NCI-H226 (cell line): ENCODE measurements at places on chromosomes 2 and 18.

DNA sequence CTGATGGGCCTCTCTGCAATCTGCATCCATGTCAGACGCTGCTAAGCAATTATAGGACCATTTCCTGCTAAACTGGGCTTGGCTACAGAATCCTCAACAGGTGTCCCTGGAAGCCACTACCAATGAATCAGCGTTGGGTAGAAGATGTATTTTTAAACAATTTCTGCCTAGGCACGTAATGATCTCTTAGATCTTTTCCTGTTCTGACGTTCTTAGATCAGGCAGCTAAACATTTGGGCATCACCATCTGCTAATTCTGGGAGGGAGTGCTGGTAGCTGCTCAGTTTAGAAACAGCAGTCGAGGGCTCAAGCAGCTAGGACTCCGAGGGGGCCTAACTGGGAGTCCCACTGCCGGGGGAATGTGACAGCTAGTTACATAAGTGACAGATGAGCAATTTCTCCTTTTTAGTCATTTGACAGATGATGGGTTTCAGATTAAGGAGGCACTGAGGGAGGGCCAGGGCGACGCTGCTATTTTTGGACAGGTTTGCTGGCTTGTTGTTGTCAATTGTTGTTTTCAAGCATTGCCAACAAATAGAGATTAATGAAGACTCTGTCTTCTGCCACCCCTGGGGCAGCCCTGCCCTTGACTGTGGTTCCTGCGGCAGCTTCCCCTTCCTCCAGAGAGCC lies 92.7 kb downstream of the MRO start:
- DNase-seq = no peak

- DNase-seq = no peak
Measured at GRCh38 chr2:1077911-1078310, 127.3 kb downstream of the SNTG2 start.

GRCh38 chr2:219398721-219399363 lies 11.1 kb upstream of the DNPEP start:
- DNase-seq = no peak

DNA sequence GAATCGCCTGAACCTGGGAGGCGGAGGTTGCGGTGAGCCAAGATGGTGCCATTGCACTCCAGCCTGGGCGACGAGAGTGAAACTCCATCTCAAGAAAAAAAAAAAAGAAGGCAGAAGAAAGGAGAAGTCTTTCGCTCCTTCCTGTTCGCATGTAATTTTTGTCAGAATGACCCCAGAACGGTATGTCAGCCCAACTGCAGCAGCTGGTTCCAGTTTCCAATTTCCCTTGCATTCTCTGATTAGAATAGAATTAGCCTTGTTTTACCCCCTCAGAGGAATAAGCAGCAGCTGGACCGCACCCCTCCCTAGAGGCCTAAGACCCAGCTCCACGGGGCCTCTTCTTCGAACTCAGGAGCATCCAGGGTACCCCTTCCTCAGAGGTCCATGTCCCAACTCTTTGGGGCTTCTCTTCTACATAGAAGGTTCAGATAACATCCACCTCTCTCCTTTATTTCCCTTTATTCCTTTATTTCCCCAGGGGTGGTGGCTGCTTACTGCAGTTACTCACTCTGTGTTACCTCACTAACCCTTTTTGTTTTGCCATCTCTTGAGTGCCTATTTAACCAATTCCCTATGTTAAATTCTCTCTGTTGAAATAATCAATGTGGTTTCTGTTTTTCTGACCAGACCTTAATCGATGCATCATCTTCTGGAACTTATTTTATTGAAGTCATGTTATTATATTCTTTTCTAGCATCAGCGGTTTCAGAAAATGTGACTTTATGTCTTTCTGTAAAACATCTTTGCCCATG lies 7.2 kb upstream of the PUM2 start:
- DNase-seq = no peak

DNA sequence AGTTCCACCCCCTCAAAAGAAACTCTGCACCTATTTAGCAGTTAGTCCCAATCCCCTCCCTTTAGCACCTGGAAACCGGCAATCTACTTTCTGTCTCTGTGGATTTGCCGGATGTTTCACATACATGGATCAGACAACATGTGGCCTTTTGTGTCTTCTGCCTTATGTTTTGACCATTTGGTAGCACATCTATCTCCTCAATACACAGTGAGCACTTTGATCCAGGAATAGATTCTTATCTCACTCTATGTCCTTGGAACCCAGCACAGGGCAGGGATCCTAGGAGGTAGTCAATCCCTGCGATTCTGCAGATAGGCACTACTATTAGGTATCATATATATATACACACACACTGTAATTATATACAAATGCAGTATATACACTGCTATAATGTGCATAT lies 3.8 kb upstream of the OTOF start:
- DNase-seq = no peak

DNA sequence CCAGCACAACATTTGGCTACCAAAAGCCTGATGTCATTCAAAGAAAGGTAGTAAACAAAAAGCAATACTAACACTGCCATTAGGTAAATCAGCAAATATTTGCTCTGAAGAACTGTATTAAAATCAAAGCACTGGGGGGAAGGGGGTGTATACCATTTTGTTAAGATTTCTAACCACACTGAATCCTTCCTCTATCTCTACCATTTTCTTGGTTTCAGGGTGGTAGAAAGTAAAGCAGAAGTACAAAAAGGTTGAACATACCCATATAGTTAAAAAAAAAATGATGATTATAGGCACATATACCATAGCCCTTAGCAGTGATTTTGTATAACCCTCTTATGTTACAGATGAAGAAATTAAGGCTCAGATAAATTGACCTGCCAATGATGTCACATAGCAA lies 437.6 kb downstream of the ZEB2 start:
- no peak for DNase-seq

DNA sequence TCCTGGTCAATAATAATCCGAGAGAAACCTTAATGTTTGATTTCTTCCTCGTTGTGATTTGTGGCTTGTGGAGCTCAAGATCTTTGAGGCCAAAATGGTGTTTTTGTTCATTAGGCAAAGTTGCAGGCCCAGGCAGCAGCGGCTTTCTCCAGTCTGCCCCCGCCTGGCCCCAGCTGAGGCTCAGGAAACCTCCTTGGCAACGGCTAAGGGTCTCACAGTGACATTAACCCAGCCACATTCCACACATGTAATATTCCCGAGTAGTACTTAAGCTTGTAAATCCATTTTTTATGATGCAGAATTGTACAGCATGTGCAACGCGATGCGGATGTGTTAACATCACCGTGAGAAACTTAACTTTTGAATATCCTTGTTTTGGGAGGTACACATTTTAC lies 200.1 kb downstream of the BCL11A start:
- DNase-seq = no peak

DNA sequence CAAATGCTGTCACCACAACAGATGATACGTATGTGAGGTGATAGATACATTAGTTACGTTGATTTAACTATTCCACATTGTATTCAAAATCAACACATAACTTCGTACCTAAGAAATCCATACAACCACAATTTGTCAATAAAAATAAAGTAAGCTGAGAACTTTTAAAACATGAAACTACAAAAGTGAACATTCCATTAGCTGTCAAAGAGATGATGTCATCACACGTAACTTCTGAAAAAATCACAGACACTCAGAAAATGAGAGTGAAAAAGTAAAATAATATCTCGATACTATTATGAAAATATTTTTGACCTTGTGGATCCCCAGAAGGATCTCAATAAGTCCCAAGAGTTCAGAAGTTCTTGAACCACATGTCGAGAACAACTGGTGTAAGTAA lies 161.6 kb upstream of the GALNT13 start:
- DNase-seq = no peak

GRCh38 chr2:130387071-130387400 lies 31.2 kb downstream of the PTPN18 start:
- DNase-seq = no peak

DNA sequence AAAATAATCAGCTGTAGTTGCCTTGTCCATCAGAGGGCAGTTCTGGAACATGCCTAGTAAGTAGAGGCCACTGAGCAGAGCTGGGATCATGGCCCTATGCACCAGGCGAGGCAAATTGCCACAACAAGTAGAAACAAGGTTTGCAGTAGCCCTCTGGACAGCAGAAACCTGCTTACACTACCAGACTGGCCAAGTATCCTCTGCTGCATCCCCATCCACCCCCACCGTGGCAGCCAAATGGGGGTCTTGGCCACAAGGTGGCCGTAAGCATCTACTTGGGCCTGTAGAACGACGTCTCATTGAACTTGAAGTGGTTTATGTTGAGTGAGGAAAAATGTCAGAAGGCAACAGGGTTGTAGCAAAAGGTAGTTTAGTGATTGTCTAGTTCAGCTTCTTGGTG lies 241.2 kb downstream of the ALPK2 start:
- DNase-seq = no peak

DNA sequence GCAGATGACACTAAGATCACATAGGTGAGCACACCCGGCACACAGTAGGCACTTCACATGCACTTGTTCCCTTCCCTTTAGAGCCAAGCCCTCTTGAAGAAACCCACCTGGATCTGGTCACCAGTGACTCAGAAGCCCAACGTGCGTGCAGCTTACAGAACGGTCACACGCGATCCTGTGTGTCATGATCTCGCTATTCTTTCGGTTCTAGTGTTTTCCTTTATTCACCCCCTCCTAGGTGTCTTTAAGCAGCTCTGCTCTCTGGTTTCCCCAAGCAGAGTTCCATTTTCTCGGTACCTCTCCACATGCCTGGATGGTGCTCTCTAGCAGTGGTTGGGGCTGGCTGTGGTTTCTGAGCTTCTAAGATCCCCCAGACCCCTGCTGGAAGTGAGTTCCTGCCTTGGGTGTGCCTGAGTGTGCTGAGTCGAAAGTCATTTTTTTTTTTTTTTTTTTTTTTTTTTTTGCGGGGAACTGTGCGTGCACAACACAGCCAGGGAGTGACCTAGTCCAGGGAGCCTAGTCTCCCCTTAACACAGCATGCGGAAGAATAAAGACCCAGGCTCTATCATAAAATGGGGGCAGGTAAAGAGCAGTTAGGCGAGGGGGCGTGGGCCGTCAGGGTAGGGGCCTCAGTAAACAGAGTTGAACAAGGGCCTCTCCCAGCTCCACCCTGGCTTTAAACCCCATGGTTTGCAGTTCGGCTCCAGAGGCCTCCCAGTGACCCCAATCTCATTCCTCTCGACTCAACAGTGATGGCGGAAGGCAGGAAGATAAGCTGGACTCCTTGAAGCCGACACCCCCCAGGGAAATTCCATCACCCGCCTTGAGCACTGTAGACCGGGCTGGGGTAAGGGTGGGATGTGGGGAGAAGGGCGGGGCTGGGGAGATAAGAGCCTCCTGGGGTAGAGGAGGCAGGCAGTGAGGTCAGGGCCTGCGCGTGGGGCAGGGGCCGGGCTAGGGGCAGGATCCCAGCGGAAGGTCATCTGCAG lies 29.8 kb upstream of the DNMT3A start:
- DNase-seq = no peak

- no peak for DNase-seq
Measured at GRCh38 chr18:5103693-5104092, 93.4 kb downstream of the AKAIN1 start.

DNA sequence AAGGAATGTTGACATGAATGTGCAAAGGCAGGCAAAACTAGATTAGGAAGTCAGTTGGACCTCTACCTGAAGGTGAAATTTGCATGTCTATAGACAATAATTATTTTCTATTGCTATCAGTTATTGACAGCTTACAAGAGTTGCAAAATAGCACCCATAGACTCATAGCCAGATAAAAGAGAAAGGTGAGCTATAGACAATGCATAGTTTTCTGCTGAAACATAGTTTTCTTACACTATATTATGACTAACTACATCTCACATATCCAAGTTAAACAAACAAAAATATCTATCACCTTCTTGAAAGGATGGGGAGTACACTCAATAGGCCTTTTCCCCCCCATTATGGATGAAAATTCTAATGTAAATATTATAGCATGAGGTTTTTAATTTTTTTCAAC lies 305.0 kb downstream of the PTH2R start:
- no peak for DNase-seq

GRCh38 chr2:118049140-118049815 lies 35.4 kb upstream of the CCDC93 start:
- no peak for DNase-seq

GRCh38 chr2:174340400-174341292 lies 5.9 kb downstream of the SP9 start:
- no peak for DNase-seq

DNA sequence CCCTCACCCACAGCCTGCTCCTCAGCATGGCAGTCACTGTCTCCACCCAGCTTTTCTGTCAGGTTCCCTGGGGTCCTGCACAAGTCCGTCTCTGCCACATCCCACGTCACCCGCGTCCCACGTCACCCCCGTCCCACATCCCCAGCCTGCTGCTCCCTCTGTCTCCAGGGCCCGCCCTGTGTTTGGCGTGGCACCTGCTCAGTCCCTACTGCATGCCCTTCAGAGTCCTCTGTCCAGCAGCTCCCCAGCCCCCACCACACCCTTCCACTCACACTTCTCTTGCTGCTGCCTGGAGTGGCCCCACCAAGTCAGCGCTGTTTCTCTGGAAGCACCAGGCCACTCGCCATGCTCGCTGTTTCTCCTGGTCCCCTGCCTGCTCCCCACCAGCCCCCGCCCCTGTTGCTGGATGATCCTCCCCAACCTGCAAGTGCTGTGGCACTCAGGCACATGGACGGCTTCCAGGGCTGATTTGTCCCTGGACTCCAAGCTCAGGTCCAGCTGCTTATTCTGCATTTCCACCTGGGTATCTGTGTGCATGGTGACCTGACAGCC lies 18.8 kb downstream of the ATG4B start:
- no peak for DNase-seq

- DNase-seq = no peak
Measured at GRCh38 chr2:12603781-12604295, 112.9 kb upstream of the TRIB2 start.

- no peak for DNase-seq
Measured at GRCh38 chr2:19321946-19322345, 36.5 kb downstream of the OSR1 start.

DNA sequence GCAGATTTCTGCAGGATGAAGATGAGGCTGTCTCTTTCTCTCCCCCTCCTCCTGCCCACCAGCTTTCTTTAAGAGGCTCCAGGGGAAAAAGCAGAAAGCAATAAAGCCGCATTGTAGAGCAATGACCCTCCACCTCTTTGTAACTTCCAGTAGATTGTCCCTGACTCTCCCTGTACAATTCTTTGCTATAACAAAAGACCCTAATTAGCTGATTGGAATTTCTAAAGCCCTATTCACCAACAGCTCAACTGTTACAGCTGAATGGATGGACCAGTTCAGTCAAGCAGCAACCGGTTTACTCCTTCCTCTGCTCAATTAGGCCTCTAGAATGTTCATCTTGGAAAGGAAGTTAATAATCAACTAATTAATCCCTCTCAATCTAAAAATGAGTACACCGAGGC lies 301.0 kb downstream of the STK39 start:
- DNase-seq = no peak

DNA sequence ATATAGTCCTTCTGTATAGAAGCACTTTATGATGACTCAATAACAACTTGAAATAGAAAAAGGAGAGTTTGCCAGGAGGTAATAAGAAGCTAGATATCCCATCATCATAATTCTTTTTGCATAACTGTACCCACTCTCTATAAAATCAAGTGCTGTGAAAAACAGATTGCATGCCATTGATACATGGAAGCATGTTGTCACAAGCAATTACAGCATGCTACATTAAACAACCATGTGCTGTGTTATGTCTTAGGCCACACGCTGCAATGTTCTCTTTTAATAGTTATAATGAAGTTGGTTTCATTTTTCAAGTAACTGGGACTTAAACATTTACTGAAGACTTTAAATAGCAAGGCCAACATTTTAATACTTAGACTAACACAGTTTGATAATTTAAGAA lies 264.2 kb downstream of the RPRM start:
- no peak for DNase-seq
